Stimulated activated CD4-positive, alpha-beta T cell treated with anti-CD3 and anti-CD28 coated beads, Interleukin-1b, Interleukin-23, amount 100 ng/mL, for 24 hours (primary cell): ENCODE measurements at places on chromosomes 2 and 18.

GRCh38 chr2:241900251-241901017 lies 30.9 kb downstream of the RTP5 start:
- DNase-seq = no peak

DNA sequence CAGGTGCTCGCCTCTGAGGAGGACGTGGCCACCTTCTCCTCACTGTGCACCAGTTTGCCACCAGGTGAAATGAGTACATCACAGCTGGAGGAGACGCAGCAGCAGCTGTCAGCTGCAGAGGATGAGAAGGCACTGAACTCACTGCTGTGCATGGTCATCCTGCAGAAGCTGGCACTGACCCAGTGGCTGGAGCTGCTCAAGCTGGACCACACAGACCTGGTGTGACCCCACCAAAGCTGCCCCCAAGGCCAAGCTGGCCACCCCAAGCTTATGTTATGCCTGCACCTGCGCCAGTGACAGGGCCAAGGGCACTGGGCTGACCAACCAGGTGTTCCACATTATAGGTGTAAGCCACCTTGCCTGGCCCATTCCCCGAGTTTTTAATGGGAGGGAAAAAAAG lies 19.3 kb downstream of the CLK1 start:
- no peak for DNase-seq

DNA sequence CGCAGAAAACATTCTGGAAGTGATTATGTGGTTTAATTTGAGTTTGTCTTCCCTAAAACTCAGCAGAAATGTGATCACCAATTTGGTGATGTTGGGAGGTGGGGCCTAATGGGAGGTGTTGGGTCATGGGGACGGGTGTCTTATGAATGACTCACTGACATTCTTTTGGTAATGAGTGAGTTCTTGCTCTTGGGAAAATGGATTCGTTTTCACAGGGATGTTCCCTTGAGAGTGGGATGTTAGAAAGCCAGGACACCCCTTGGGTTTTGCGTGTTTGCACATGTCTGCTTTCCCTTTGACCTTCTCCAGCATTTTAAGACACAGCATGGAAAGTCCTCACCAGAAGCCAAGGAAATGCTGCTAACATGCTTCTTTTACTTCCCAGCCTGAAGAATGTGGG lies 321.5 kb upstream of the NT5C1B start:
- DNase-seq = no peak

GRCh38 chr2:62415019-62415431 lies 91.0 kb downstream of the TMEM17 start:
- no peak for DNase-seq

GRCh38 chr2:232501331-232501771 lies 13.7 kb upstream of the ECEL1 start:
- no peak for DNase-seq
